ENCODE measurements at places on chromosomes 5 and 9. TPM values are rescaled to one million over a fixed set of nuclear protein-coding genes. Genes with fewer than 3 reads are reported as not detected.

TLX3 gene
- total RNA-seq = not detected

SLC36A3 gene
- total RNA-seq = not detected

NPR3 gene
- total RNA-seq = not detected

TOR4A gene
- 6.8 TPM for total RNA-seq

MARVELD2 gene
- 0.40 TPM for total RNA-seq

SOWAHA gene
- not detected for total RNA-seq

ANXA2R gene
- total RNA-seq = 3.8 TPM

MELK gene
- 68.4 TPM for total RNA-seq

NMUR2 gene
- total RNA-seq = not detected

GGTA1 gene
- not detected for total RNA-seq

TRIM23 gene
- 5.3 TPM for total RNA-seq

TAS2R1 gene
- not detected for total RNA-seq

PCDHGC4 gene
- total RNA-seq = not detected

MLANA gene
- total RNA-seq = not detected

RNF180 gene
- not detected for total RNA-seq

GPRIN1 gene
- total RNA-seq = 5.3 TPM

ANKRD31 gene
- 0.29 TPM for total RNA-seq

CDH18 gene
- total RNA-seq = not detected

GARNL3 gene
- 3.9 TPM for total RNA-seq

CNTRL gene
- 65.1 TPM for total RNA-seq

TXNDC8 gene
- not detected for total RNA-seq

TICAM2 gene
- 0.40 TPM for total RNA-seq

SLC6A7 gene
- total RNA-seq = not detected

ORM2 gene
- not detected for total RNA-seq

RANBP6 gene
- total RNA-seq = 20.0 TPM

ZNF883 gene
- total RNA-seq = 0.29 TPM

PCDHB13 gene
- total RNA-seq = not detected

SV2C gene
- total RNA-seq = 0.10 TPM

SMC5 gene
- total RNA-seq = 32.0 TPM

OR1K1 gene
- total RNA-seq = not detected

SLCO6A1 gene
- total RNA-seq = not detected

UGT3A2 gene
- total RNA-seq = not detected

IL5 gene
- 4.1 TPM for total RNA-seq

FUBP3 gene
- 31.8 TPM for total RNA-seq

C9orf43 gene
- 0.65 TPM for total RNA-seq

SPATA31E1 gene
- not detected for total RNA-seq

TRIM36 gene
- not detected for total RNA-seq

FRRS1L gene
- total RNA-seq = not detected

UGT3A1 gene
- not detected for total RNA-seq
